ENCODE measurements at places on chromosomes 2 and 18.

DNA sequence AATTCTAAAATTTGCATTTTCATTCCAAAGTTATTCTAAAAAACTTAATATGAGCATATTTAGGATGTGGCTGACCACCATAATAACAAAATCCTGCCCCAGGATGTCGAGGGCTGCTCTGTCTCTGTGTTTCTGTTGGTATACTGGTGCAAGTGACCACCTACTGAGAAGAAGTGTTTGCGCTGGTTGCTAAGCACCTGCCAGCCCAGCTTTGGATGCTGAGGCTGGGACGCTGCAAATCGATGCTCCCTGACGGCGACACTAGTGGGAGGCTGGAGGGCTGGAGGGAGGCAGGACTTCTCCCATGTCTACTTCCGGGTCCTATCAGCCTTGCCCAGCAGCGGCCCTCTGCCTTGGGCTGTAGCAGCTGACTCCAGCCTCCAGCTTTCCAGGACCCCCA lies 45.0 kb downstream of the LAMA1 start:
- no peak for DNase-seq

DNA sequence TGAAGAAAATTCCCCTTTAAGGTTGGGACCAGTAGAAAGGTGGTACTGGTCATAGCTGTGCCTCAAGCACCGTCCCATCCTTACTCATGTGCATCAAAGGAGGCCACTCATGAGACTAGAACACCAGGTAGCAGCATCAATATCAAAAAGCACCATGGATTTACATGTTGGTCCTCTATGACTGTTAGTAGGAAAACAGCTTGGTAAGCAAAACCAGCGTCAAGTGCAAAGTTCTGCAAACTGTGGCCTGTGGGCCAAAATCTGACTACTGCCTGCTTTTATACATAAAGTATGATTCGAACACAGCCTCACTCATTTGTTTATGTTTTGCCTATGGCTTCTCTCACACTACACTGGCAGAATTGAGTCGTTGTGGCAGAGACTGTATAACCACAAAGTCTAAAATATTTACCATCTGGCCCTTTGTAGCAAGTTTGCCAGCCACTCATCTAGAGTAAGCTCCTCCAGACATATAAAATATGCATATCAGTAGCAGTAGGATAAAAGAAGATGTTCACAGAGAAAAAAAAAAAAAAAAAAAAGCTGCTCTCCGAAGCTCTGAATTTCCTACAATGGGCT lies 119.7 kb upstream of the CTNNA2 start:
- no peak for DNase-seq

DNA sequence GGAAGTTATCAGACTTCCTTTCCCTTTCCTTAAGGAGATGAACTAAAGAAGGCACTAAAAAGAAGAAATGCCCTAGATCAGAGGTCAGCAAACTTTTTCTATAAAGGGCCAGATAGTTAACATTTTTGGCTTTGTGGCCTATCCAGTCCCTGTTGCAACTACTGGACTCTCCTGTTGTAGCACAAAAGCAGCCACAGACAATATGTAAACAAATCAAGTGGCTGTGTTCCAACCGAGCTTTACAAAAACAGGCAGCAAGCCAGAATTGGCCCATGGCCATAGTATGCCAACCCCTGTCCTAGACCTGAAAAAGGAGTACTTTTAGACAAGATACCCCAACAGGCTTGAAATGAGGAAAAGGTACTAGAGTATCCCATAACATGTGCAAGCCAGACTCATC lies 10.9 kb downstream of the NHEJ1 start:
- DNase-seq: no peak

GRCh38 chr2:230225486-230225885 lies at the start of gene SP140:
Gene SP140, plus strand, starts transcription at chr2:230225736. Its CDS starts 109 bp downstream, at chr2:230225845.
- DNase-seq: no peak

DNA sequence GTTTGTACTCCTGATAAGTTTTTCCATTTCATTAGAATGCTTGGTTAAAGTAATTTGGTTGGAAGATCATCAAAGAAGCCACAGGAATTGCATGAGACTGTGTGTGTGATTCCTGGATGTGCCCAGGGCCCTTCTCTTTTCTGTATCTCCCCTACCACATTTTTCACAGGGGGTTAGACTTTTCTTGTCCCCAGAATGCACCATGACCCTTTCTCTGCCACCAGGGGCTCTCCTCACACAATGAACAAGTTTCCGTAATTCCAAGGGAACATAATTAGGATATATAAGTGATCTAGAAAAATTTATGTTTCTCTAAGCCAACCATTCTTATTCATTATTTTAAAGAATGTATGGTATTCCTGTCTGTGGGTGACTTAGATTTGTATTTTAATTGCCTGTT lies 291.8 kb downstream of the NEDD4L start:
- no peak for DNase-seq

GRCh38 chr2:218431878-218432277 lies 13.0 kb downstream of the VIL1 start:
- DNase-seq: no peak

- no peak for DNase-seq
Observed at GRCh38 chr18:30682672-30683071, 359.9 kb downstream of the DSC3 start.

DNA sequence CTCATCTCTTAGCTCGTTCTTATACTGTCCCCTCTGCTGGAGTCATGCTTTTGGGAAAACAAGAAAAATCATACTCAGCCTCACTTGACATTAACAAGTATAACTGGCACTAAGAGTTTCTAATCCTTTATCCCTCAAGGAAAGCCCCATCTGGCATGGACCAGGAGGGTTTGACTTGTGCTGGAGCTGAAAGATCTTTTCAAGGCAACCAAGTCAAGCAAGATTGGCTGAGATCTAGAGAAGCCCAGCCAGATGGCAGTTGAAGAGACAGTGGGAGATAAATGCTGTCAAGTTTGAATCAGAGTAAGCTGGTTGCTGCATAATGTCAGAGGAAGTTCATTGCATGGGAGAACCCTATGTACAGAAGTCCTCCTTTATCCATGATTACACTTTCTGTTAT lies 336.5 kb upstream of the LRP1B start:
- DNase-seq: no peak

DNA sequence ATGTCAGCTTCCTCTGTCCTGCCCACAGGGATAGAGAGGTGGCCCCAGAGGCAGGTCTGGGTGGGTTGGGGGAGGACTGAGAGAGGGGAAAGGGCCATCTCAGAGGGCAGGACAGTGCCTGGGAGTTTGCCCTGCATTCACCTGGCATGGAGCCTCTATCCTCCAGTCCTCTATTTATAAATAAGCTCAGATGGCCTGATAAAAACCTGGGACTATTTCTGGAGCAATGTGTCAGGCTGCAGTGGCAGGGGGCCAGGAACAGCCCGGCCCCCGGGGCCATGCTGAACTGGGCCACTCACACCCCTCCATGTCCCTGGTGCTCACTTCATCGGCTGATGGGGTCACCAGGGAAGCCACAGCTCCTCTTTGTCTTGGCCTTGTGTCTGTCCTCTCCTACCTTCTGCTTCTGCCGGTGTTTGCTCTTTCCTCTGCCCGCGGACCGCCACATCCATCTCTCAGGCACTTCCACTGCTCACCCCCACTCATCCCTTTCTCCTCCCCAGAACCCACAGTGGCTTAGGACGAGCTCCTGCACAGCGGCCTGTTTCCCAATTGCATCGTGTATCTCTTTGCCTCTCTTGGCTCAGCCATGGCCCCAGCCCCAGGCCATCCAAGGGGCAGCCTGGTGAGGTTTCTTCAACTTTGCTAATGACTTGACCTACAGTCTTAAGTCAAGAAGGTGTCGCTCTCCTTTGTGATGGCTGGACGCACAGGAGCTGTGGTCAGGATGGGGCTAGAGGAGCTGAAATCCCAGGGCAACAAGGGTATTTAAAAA lies 38.8 kb downstream of the SCTR start:
- DNase-seq: no peak

DNA sequence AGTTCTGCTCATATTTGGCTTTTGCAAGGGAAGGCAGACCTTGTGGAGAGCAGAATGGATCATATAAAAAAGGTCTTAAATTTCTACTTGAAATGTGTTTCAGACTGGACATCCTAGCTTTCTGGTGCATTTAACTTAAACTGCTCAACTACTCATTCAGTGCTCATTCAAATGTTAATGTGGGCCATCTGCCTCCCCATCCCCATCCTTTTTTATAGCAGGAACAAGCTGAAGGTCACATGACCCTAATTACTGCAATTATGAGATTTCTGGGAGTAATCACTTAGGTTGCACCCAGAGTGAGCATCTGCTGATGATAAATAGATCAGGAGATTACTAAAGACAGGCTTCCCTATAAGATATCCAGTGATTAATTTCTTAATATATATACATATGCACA lies 96.1 kb downstream of the MAP2 start:
- DNase-seq: no peak

GRCh38 chr2:135154962-135155361 lies 102.9 kb downstream of the RAB3GAP1 start:
- no peak for DNase-seq

DNA sequence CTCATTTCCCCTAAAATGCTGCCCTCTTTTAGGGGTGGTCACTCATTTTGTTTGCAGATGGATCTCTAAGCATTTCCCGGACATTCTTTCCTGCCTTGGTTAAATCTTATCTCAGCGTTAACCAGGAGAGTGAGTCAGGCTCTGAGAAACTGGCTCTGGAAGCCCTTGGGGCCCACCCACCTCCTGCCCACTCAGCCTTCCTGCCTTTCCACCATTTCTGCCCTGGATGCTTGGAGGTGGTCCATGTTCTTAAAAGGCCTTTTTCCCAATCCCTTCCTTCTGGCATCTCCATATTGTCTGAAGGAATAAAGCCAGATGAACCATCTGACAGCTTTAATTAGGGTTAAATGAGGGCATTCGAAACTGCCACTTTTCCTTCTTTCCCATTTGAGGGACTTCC lies 9.5 kb downstream of the HK2 start:
- no peak for DNase-seq

DNA sequence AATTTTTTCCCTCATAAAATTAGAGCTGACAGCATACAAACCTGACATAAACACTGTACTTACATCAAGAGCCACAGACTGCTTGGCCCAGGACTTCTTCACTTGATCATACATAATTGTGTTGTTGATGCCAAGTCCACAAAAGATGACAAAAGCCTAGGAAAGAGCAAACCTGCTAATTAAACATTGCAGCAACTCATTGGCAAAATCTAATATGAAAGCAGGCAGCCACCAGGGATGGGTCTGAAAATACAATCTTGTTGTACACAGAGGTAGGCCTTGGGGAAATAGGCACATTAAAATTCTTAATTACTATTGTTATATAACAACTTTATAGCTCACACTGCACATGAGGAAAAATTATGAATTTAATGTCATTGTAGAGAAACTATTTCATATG lies 255.8 kb downstream of the PDE11A start:
- DNase-seq: no peak

GRCh38 chr18:31596081-31596872 lies 4.6 kb downstream of the TTR start:
- no peak for DNase-seq

DNA sequence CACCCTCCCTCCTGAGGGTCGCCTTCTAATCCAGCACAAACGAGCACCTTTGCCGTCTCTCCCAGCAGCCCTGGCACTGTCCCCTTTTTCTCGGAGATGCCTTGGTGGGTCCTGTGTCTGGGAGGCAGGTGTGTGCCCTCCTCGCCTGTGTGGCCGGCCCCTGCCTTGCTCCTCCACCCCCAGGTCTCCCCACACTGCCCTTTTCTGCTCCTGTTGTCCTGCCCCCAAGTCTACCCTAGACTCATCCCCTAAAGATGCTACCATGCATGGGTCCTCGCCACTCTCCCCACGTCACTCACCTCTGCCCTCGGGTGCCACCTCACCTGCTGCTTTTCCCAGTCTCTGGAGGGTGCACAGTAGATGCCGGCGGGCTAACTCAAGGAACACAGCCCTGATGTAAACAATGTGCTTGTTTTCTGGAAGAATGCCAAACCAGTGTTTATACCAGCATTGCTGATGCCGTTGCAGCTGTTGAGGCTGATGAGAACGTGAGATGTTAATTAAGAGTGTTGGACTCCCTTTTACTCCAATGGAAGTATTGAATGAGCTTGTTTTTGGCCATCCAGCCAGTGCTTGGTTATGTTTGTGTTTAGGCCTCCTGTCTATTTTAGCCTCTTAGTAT lies 223.1 kb downstream of the AGAP1 start:
- no peak for DNase-seq

DNA sequence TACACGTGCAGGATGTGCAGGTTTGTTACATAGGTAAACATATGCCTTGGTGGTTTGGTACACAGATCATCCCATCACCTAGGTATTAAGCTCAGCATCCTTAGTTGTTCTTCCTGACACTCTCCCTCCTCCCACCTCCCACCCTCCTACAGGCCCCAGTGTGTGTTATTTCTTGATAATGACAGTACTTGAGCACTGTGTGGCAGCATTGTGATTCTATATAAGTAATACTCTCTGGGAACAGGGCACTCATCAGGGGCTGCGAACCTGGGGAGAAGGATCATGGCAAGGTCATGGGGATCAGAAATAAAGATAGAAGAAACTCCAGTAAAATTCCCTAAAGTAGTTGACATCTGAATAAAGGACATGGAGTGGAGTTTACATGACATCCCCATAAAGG lies 1256.2 kb upstream of the CRIM1 start:
- DNase-seq: no peak

GRCh38 chr18:48323151-48323550 lies 86.0 kb downstream of the ZBTB7C start:
- no peak for DNase-seq

DNA sequence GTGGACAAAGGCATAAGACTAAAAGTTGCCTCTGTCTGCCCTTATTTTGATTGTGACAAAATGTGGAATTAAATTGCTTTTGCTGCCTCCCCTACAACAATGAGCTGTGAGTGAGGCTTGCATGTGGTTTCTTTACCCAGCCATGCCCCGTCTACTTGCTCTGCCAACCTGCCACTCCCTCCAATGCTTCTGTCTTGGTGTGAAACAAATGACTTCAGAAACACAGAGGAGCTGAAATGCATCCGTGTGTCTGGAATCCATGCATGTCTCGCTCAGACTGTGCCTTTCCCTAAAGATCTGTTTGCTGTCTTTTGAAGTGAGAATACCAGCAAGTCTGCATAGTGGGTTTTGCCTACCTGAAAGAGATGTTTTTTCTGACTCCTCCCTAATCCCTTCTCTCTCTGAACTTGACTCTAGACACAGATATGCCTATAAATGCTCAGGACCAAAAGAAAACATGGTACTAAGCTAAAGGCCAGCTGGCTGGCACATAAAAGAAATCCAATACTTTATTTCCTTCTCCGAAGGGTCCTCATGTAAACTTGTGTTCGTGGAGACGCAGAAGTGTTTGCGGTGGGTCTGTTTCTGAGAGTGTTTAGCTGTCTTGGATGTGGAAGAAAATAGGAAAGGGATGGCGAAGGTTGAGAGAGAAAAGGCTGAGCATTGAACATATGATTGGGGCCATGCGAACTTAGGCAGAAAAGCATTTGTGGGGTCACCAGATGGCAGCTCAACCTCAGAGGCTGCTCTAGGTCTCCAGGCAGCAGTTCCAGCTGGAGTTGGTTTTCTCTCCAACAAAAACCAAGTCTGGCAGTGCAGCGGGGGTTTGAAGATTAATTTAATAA lies 120.5 kb downstream of the CCBE1 start:
- DNase-seq: no peak

GRCh38 chr2:74528600-74529356 lies 728 bp downstream of the AUP1 start:
- DNase-seq: no peak

- DNase-seq: peak; percentile 41
Observed at GRCh38 chr2:215479536-215480240, 43.8 kb upstream of the FN1 start.

Data from H9 (cell line).